ENCODE measurements at places on chromosomes 2 and 18. TPM values are rescaled to one million over a fixed set of nuclear protein-coding genes. Genes with fewer than 3 reads are reported as not detected.

ANO7 gene
- 1.1 TPM for total RNA-seq

GNAL gene
- total RNA-seq = 0.12 TPM

THUMPD2 gene
- 17.4 TPM for total RNA-seq

TCF23 gene
- not detected for total RNA-seq

DNA sequence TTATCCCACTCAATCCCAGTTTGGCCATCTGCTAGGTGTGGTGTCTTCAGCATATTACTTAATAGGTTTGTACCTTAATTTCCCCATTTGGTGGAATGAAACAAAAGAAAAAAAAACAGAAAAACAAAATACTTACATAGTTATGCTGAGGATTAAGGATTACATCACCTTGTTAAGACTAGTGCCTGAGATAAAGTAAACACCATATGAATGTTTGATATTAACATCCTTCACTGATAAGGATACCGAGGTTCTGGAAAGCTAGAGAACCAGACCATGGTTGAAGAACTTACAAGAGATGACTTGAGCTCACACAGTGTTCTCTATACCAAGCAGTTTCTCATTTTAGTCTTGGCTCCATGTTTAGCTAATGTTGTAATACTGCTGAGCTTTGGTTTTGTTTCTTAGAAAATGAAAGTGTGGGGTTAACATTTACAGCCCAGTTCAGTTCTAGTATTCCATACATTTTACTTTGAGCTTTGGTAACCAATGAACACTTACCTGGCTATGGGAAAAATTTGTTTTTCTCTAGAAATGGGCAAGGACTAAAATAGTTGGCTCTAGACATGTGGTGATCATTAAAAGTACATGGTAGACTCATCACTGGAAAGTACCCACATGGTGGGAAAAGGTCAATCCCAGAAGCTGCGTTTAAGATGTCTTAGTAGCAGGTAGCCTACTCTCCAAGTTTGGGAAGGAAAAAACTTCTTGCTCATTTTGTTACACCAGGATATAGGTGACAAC, 5.8 kb upstream of the GPD2 start:
- DNase-seq = no peak

DNA sequence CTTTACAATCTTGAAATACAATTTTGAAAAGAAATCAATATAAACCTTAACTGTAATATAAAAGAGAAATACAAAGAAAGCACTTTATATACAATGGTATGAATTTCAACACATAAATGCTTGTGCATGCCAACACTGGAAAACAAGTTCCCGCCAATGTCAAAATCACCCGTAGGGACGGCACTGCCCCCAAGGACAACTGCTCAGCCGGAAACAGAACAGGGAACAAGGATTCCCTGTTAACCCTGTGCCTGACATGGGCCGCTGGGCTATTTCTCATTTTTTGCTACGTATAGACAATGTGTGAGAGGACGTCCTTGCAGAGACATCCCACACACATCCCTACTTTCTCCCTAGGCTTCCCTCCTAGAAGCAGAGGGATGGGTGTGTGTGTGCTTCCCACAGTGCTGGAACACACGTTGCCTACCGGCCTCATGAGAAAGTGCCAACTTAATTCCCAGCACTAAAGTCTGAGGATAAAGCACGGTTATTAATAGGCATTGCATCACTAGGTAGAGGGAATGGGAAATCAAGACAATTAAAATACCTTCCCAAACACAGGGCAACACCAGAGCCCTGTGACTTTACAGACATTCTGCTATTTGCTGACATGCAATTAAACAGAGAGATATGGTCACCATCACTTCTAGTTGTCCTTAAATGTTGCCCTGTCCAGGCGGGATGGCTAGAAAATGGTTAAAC, 14.4 kb downstream of the AFG3L2 start:
- DNase-seq = peak; percentile 19

DNA sequence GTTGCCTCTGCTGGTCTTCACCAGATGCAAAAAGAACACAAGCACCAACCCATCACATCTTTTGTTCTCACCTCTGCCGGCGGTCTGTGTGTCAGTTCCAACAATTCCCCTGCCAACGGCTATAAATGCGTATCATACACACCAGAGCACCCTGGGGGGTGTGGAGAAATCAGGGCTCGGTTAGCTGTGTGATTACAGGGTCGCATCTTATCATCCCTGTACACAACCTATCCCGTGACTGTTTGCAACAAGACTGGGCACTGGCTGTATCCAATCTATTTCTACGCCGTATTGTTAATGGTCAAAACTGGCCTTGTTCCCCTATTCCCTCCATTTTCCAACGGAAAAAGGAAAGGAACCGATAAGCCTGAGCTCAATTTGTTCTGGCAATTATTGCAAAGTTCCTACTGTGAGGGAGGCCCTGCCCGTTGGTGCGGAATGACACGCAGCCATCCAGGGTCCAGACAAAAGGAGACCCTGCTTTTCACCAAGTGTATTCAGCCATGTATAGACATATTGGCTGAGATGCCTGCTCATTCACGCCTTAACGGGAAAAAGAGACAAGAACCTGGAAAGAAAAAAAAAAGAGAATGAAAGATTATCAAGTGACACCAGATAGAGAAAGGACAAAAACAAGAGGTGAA, 136.9 kb downstream of the CDH20 start:
- no peak for DNase-seq

- no peak for DNase-seq
These were observed 19.1 kb downstream of the LBH start for GRCh38 chr2:30250421-30250820.

Data from G401 (cell line).